AG08396 (cell line): ENCODE measurements at places on chromosomes 4 and X.

GRCh38 chr4:36358173-36358572 lies 76.8 kb downstream of the DTHD1 start:
- no peak for DNase-seq

- no peak for DNase-seq
These were observed 212.6 kb upstream of the JADE1 start for GRCh38 chr4:128596853-128597252.

DNA sequence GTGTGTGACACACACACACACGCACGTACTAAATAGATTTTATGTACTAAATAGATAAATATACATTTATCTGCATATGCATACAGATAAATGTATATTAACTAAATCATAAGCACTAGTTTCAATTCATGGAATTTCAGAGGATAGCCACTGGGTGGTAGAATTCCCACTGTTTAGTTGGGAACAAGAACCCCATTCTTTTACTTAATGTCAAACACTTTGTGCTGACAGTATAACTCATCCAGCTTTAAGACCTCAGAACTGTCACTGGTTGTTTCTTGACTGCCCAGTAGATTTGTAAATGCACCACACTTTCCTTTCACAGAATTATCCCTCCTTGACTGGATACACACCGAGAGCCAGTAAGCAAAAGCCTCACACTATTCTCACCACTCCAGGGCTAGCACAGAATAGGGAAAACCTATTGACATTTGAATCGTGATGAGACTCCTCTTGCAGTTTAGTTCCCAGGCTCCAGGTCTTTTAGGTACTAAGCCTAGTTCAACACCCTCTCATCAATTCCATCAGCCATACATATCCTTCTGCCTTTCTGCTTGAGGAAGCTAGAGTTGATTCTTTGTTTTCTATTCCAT lies 32.4 kb downstream of the PPARGC1A start:
- no peak for DNase-seq

DNA sequence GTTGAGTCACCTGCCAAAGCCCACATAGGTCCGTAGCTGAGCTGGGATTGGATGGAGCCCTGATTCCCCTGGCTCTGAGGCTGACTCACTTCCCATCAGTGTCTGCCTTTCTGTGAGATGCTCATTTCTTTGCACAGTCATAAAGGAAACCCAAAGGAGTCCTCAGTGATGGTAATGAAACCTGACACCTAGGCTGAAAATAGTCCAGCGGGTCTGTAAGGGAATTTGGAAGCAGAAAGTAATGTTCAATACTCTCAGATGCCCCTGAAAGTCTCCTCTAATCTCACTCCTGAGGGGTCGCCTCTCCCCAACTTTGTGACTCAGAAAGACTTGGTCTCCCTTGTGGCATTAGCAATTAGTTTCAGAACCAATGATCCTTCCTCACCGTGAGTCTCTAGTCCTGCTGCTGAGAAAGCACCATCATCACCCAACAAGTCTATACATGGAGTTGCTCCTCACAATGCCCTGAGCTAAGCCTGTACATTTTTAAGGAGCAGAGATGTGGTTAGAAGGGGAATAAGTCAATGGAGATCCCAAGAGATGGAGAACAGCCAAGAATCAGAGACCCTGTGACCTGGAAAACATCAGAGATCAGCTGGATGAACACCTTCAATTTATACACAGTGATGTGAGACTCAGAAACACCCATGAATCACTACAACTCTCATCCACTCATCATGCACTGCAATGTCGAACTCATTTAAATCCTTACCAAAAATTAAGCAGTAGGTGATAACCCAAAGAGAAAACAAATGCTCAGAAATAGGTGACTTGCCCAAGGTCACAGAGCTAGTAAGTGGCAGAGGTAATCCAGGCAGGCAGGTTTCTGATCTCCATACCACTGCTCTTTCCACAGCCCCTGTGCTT lies 219.0 kb upstream of the CPEB2 start:
- no peak for DNase-seq

DNA sequence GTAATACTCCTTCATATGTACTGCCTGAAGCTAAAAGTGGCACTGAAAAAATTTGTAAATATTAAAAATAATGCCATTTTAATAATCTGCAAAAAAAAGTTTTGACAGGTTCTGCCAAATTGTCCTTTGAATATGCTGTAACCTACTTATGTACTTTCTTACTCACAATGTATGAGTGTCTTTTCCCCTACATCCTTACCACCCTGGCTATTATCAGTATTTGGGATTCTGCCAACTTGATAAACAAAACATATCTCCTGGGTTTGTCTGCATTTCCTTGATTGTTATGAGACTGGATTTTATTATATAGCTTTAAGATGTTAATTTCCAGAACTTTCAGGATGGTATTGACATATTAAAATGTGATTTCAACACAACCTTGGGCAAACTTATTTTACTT lies 187.9 kb downstream of the CHM start:
- no peak for DNase-seq

GRCh38 chr4:144646523-144647094 lies 653 bp downstream of the HHIP start:
- DNase-seq = peak; percentile 32

- peak; percentile 15 for DNase-seq
These were observed 148.8 kb upstream of the MID1 start for GRCh38 chrX:10769195-10769594.

- DNase-seq = no peak
These were observed 392.0 kb upstream of the INTU start for GRCh38 chr4:127240764-127241105.

- no peak for DNase-seq
These were observed 542.0 kb upstream of the TENM3 start for GRCh38 chr4:181701214-181701613.

DNA sequence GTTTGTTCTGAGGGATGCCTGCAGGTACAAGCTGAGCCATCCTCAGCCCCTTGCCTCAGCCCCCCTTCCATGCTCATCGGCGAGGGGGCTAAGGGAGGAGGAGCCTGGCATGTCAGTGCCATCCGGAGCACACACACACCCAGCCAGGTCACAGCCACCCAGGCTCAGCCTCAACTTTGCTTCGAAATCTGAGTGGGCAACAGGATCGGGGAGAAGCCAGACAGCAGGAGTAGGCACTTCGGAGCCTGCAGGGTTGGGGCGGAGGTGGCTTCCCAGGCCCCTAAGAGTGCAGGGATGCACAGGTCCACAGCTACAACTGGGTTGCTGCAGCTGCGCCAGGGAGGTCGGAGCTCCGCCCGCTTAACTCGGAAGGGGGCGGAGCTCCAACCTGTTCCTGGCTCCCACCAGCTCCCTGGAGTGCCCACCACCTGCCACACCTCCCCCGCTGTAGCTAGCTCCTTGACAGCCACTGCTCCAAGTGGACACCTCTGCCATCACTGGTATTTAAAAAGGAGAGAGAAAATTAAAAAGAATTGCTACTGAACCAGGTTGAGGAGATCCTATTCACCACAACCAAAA lies 192.9 kb upstream of the GALNT7 start:
- no peak for DNase-seq

DNA sequence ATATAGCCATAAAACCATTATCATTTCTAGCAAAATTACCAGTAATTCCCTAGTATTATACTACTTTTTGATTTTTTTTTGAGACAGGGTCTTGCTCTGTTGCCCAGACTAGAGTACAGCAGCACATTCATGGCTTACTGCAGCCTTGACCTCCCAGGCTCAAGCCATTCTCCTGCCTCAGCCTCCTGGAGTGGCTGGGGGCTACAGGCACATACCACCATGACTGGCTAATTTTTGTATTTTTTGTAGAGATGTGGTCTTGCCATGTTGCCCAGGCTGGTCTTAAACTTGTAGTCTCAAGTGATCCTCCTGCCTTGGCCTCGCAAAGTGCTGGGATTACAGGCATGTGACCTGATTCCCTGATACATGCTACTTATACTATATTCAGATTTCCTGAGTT lies 13.7 kb downstream of the N4BP2 start:
- DNase-seq = no peak

DNA sequence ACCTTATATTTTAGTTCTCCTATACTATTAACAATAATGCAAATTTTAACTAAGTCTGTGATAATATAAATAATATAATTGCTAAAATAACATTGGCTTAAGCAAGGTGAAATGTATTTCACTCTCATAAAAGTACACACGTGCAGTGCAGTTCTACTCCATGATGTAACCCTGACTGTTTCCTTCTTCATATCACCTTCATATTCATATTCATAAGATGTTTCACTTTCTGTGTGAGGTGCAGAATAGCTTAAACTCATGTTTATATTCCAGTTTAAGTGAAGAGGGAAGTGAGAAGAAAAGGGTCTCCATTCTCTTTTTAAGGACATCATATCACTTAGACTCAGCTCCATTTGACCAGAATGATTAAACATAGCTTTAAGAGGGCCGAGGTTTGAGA lies 1810.0 kb upstream of the PCDH10 start:
- no peak for DNase-seq

DNA sequence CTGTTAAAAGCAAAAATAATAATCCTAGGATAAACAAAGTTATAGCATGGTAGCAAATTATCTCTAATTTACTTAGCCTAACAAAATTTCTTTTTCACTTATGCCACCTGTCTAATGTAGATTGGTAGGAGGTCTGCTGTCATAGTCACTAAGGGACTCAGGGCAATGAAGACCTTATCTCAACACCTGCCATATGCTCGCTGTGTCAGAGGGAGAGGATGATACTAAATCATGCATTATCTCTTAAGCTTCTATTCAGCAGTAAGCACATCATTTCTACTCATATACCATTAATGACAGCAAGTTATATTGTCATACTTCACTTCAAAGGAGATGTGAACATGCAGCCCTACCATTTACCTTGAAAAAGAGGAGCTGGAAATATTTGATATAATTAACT lies 44.1 kb downstream of the AFM start:
- DNase-seq = no peak

- DNase-seq = no peak
These were observed 16.4 kb downstream of the FAT4 start for GRCh38 chr4:125331116-125331515.

DNA sequence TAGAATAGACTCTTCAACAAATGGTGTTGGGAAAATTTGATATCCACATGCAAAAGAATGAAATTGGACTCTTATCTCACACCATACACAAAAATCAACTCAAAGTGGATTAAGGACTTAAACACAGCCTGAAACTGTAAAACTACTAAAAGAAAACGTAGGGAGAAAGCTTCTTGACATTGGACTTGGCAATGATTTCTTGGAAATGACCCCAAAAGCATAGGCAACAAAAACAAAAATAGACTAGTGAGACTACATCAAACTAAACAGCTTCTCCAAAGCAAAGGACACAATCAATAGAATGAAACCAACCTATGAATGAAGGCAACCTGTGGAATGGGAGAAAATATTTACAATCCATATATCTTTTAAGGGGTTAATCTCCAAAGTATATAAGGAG lies 94.7 kb upstream of the INTU start:
- no peak for DNase-seq

DNA sequence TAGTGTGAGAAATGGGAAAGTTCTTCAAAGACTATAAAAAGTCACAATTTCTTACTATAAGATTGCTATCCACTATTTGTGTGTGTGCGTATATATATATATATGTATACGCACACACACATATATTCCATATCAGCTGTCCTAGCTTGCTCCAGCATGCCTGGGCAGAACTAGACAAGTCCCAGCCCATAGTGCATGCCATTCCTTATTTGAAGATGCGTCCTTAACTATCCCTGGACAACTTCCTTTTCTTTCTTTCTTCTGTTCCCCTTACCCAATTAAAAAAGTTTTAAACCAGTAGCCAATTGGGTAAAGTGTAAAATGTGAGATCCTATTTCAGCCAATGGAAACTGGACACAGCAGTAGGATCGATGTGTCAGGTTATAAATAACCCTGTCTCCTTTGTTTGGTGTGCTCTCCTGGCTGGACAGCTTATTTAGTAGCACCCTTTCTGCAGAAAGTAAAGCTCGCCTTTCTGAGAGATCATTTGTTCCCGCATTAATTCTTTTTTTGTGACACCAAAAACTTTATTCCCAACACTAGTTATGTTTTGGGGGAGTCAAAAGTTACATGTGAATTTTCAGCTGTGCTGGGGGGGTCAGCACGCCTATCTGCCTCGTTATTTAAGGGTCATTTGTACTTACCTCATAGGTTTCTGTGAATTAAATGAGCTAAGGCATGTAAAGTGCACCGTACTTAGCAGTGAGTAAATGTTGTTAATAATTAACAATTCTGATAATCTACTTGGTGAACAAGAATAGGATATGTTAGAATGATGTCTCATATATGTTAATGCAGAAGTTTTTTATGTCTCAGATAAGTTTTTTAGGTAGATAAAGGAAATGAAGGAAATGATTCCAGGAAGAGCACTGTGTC lies 40.9 kb downstream of the KDM6A start:
- no peak for DNase-seq

DNA sequence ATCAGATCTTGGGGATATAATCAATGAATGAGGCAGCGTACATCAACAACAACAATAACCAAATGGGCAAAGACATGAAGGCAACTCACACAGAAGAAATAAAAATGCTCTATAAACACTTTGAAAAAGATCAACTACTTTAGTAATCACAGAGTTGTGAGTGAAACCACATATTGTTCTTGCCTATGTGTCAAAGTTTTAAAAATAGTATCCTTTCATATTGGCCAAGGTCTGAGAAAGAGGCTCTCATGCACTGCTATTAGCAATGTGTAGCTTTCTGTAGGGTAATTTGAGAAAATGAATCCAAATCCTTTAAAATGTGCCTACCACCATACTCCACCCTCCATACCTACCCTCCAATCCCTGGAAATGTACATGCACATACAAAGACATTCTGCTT lies 25.0 kb downstream of the COQ2 start:
- no peak for DNase-seq

- no peak for DNase-seq
These were observed 5.7 kb downstream of the CYBB start for GRCh38 chrX:37785569-37785968.

GRCh38 chr4:184217634-184218033 lies at the start of gene ENPP6:
TSS of gene ENPP6 (minus strand) at chr4:184217873. CDS start at chr4:184217819, 54 bp downstream.
- DNase-seq = no peak

DNA sequence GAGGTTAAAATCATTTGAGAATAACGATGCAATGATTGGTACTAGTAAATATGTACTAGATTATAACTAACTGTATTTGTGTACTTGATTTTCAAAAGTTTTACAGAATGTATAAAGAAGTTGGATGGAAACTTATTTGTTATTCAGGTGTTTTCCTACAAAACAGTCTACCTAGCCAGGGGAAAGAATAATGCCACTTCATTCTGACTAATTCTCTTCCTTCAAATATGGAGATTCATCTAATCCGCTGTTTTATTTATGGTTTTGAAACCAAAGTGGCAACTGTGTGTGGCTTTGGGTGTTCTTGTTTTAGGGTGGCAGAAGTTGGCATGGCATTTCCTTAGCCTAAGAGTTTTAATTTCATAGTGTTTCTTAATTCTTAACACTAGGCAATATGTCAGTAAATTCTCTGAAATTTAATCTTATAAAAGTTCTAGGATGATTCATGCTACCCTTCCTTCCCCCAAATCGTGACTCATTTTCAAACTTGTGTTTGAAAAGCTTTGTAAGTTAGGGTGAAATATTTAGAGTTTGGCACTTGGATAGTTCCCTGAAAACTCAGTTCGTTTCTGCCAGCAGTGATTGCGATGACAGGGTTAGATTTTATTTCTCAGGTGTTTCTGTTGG lies 62.6 kb downstream of the DCLK2 start:
- peak; percentile 27 for DNase-seq
